ENCODE measurements at places on chromosomes 12 and 14.

DNA sequence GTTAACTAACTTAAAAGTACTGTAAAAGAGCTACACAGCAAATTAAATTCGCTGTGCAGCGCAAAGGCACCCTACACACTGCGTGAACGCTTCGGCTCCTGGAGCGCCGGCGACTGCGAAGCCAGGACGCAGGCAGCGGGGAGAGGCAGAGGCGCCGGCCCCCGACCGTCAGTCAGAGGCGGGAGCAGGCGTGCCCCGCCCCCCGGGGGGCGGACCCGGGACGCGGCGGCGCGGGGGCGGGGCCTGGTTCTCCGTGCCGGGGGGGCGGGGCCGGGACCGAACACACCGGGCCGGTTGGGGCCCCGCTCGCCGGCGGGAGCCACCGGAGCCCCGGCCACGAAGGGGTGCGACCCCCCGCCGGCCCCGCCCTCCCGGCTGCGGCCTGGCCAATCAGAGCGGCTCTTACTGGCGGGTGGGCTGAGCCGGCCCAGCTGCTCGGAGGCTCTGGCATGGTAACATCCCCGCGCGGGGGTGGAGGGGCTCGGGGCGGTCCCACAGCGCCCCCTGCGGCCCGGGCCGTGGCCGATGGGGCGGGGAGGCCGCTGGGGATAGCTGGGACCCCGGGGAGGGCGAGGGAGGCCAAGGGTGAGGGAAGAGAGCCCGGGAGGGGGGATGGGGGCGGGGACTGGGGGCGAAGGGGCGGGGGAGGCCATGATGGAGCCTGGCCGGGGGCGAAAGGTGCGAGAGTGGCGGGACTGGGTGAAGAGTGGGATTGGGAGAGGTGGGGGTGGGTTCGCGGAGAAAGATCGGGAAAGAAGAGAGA lies at the start of gene PRPF40B:
Gene PRPF40B (plus strand): TSS at position 420 of the 763 bp plus-strand sequence. CDS start 30 bp downstream, at position 450.
- DNase-seq: peak; percentile 57

DNA sequence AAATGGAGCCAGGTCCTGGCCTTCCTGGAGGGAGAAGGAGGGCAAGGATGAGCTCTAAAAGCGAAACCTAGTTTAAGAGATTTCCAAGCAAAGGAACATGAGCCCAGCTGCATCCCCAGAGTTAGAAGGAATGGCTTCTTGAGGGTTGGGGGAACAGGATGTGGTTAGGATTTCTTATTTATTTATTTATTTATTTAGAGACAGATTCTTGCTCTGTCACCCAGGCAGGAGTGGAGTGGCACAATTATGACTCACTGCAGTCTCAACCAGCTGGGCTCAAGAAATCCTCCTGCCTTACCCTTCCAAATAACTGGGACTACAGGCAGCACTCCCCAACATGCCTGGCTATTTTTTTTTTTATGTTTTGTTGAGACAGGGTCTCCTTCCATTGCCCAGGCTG lies 25.3 kb upstream of the TMEM106C start:
- DNase-seq: no peak

DNA sequence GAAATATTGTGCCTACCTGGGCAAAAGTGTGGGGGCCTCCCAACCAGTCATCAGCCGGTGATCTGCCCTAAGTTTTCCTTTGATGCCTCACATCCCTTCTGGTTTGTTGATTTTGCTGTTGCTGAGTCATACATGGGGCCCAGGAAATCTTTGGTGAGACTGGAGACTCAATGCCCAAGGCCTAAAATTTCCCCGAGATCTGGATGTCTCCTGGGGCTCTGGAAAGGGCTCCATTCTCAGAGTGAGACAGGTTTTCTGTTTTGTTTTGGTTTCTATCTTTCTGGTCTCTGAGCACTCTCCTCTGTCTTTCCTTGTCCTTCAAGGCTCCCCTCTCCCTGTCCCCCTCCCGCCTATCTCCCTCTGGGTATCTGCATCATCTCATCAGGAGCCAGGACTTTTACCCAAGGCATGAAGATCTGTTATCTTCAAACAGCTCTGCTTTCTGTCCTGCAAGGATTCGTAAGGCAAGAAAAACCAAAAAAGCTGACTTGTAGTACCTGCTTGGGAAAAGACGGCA lies 152.8 kb upstream of the MAX start:
- DNase-seq: no peak

GRCh38 chr12:56296295-56296694 lies 3.8 kb downstream of the CS start:
- no peak for DNase-seq

- no peak for DNase-seq
Observed at GRCh38 chr12:106223485-106224354, 24.1 kb downstream of the CKAP4 start.

GRCh38 chr12:42475106-42475505 lies 114.4 kb downstream of the PRICKLE1 start:
- DNase-seq: no peak

GRCh38 chr12:61896436-61896835 lies 363.8 kb upstream of the USP15 start:
- DNase-seq: no peak

- DNase-seq: no peak
Observed at GRCh38 chr12:55875704-55876467, 33.1 kb upstream of the MMP19 start.

- no peak for DNase-seq
Observed at GRCh38 chr12:27864521-27864920, 84.5 kb upstream of the MANSC4 start.

DNA sequence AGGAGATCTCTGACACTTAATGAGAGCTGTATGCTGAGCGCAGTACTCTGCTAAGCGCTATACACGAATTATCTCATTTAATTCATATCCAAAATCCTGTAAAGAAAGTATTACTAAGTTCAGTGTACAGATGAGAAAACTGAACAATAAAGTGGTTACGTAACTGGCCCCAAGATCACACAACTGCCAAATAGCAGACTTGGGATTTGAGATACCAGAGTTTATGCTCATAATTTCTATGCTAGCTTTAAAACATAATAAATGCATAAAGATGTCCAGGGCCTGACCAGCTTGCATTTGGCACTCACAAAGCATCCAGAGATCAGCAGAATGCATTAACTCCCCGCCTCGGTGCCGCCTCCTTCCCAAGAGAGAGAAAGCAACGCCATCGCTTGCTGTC lies 83.2 kb upstream of the PWP1 start:
- DNase-seq: no peak

GRCh38 chr14:68306934-68307789 lies 485.7 kb downstream of the ZFP36L1 start:
- no peak for DNase-seq

- no peak for DNase-seq
Observed at GRCh38 chr14:58091883-58092630, 60.0 kb downstream of the ARMH4 start.

- no peak for DNase-seq
Observed at GRCh38 chr14:75864352-75864751, 117.4 kb downstream of the TGFB3 start.

GRCh38 chr12:91441993-91442952 lies 259.7 kb upstream of the DCN start:
- DNase-seq: no peak

GRCh38 chr14:79587875-79588274 lies 623.4 kb downstream of the DIO2 start:
- DNase-seq: no peak

DNA sequence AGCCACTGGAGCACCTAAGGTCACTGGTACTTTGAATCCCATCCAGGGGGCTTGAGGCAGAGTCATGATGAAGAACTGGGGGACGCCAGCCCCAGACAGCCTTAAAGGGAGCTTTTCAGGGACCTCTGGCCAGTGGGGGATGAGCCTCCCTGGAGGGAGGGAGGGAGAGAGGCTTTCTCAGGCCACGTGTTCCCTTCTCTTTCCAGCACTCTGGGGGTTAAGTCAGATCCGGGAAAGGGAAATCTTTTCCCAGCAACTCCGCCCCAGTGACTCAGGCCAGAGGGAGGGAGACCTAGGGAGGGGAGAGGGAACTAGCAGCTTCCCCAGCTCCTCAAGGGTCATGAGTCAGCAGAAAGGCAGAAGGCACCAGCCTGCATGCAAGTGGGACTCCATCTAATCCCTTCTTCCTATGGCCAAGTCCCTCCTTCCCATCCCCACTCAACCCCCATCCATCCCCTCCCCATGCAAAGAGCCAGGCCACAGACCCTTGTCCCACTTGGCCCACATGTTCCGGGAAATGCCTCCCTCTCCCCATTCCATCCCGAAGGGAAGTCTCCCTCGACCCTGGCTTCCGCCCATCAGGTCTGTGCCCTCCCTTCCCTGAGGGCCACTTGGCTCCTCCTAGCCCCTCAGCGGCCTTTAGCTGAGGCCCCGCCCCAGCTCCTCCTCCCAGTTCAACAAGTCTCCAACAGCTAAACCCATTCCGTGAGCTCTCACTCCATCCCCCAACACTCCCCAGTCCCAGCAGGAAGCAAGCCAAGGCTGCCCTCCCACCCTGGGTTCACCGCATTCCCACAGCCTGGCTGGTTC lies 5.6 kb downstream of the TNFRSF1A start:
- DNase-seq: peak; percentile 74

GRCh38 chr12:25248137-25248536 lies 2.6 kb downstream of the KRAS start:
- DNase-seq: no peak

DNA sequence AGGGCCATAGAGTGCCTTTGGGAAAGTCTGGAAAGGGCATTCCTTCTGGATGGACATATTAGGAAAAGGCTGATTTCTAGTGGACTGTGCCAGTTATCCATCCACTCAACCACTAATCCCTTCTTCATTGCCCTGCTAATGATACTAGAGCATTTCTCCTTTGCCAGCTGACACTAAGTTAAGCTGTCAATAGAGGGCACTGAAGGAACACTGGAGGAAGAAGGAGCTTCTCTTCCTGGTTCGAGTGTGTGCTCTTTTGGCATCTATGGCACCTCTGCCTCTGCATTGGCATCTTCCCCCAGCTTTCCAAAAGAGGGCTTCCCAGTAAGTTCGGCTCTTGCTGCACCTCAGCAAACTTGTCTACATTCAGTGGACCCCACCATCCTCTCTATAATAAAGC lies 165.4 kb downstream of the DERA start:
- DNase-seq: no peak

- no peak for DNase-seq
Observed at GRCh38 chr12:100643246-100643645, 69.8 kb downstream of the GAS2L3 start.

DNA sequence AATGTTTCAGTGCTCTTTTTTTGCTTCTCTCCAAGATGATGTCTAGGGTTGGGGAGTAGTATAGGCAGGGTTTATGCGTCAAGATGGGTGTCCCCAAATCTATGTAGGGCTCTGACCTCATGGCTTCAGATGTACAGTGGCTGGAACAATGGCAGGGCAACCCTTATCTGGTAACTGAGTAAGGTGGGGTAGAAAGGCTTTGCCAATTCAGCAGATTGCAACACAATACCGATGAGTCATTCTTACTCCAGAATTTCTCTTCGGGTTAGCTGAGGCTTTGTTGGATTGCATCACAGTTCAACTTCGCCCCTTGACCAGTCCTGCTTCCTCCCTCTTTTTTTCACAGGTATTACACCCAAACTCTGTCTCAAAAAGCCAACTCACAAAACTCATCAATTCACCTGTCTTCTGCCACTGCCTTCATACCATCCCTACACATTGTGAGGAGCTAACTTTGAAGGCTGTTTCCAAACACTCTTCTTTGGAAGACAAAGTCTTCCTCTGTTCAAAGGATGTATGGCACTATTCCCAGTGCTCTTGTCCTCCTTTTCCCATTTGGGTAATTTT lies 190.2 kb upstream of the CNOT2 start:
- no peak for DNase-seq

- no peak for DNase-seq
Observed at GRCh38 chr12:99769396-99769980, 121.9 kb downstream of the GARIN6 start.

GRCh38 chr12:12604740-12605139 lies 6.9 kb upstream of the CREBL2 start:
- DNase-seq: no peak

DNA sequence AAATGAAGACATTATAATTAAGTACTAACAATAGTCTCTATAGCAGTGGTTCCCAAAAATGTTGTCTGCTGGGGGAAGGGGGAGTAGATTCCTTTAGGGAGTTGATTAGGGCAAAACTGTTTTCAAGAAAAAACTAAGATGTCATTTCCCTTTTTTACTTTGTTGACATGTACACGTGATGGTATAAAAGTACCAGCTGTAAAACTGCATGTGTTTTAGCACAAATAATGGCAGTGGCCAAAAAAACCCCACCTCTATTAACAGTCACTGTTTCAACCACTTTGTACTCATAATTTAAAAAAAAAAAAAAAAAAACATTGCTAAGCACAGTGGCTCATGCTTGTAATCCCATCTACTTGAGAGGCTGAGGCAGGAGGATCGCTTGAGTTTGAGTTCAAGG lies 61.7 kb downstream of the PPP1R12A start:
- DNase-seq: no peak

GRCh38 chr12:13105781-13106180 lies 2.3 kb upstream of the GSG1 start:
- DNase-seq: no peak

DNA sequence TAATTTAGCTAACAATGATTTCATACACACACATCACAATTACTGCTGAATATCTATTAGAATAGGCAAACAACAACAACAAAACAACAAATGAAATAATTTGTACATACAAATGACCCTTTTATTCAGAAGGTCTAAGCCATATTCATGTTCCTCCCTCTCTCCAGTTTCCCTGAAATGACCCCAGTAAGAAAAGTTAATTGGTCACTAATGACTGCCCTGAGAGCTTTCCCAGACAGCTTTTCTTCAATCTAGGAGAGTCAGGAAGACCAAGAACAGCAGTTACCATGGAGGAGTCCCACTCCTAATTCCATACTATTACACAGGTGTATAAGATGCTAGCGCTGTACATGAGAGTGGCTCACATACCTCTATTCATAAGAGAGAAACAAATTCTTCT lies 121.2 kb upstream of the GRIP1 start:
- DNase-seq: no peak

DNA sequence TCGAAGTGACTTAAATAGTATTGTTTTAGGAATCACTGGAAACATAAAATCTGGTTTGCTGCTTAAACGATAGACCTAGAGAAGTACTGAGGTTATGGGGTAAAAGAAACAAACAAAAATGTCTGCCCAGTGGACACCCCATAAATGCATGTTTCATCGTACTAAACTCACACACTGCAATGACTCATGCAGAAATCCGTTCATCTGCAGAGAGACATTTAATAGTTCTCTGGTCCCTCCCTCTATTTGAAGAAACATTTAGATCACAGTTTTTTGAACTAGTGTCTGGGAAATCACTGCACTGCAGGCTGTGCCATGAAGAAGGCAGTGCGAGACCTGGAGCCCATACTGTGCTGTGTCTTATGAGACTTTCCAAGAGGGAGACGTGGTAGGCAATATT lies 25.5 kb downstream of the SLC17A8 start:
- DNase-seq: no peak

GRCh38 chr12:70190262-70191010 lies 52.8 kb upstream of the CNOT2 start:
- DNase-seq: no peak

- no peak for DNase-seq
Observed at GRCh38 chr14:20204721-20205120, 14.0 kb downstream of the OR11G2 start.

GRCh38 chr12:123149501-123150274 lies 1.2 kb downstream of the PITPNM2 start:
- no peak for DNase-seq

DNA sequence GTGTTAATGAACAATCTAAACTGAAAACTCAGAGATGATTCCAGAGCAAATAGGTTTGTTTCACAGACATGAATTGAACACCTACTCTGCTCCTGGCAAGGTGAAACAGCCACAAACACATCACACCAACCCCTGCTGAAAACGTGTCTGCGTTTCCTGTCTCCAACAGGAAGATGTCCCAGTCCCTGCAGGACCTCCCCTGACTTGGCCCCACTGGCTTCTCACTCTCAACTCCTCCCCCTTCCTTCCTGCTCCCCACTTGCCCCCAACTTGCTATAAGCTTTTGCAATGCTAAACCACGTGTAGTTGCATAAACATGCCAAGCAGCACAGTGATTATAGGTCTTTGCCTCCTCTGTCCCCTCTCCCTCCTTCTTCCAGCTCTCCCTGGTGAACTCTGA lies 567.6 kb downstream of the BCL11B start:
- DNase-seq: no peak
